ENCODE measurements at places on chromosomes 6 and 20.

DNA sequence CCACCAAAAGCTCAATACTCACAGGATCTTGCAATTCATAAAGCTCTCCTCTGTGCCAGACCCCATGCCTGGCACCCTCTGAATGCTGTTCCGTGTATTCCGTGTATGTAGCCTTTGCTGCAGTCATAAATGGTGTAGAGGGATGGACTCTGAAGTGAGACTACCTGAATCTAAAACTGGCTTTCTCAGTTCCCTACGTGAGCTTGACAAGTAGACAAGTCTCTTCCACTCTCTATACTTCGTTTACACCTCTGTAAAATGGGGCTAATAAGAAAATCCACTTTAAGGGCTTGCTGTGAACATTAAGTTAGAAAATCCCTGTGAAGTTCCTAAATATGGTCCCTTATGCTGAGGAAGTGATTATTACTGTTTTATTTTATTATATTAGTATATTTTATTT is 31.5 kb downstream of the PPP1R16B start:
- no peak for DNase-seq
- no peak overlapping the region for H3K27ac ChIP-seq
- no peaks in the 10 kb centered on the region for H3K27me3 ChIP-seq
- peaks cover 28% of the 10 kb centered on the region for H3K4me1 ChIP-seq

- H3K27me3 ChIP-seq, result no peaks in the 10 kb centered on the region
- no peak for DNase-seq
- no peak overlapping the region for H3K4me3 ChIP-seq
- H3K27ac ChIP-seq, result no peak overlapping the region
Observed at GRCh38 chr20:35978041-35978513, 9.7 kb downstream of the CNBD2 start.

DNA sequence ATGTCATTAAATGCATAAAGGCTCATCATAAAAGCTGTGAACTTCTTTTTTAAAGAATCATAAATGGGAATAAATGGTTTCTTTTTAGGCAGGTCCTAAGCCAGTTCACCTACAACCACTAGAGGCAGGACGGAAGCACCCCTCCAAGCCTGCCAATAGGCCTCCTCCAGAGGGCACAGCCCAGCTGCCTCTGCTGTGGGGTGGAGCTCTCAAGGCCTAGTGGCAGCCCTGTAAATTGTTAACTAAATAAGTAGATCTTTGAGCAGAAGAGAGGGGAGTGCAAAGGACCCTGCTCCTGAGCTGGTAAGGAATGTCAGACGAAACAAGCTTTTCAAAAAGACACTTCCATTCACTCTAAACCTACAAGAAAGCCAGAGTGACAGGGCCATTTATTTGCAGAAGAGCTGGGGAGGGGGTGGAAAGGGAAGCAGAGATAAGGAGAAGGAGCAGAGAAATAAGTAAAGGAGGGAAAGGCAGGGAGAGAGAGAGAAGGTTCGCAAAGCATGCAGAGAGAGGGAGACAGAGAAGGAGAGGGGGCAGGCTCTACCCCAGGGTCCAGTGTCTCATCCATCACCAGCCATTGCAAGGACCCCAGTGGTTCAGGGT is 18.0 kb upstream of the MAFB start:
- no peak overlapping the region for H3K27ac ChIP-seq
- H3K4me3 ChIP-seq, result no peak overlapping the region
- DNase-seq, result no peak
- no peaks in the 10 kb centered on the region for H3K27me3 ChIP-seq
- no peaks in the 10 kb centered on the region for H3K36me3 ChIP-seq

DNA sequence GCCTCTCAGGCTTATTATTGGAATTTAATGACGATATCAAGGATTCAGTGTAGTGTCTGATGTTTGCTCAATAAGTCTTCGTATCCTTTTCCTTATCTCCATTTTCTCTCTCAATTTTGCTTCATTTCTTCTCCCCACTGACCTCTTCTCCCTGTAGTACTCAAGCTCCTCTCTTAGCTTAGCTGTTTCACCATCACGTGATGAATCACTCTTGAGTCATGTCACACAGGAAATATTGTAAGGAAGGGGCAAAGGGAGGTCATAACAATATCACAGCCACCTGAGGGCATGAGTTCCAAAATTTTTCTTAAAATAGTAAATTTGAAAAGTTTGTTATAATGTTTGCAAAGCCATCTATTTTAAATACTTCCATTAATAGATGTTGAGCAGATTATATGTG is 392.2 kb upstream of the MARCKS start:
- H3K36me3 ChIP-seq, result no peaks in the 10 kb centered on the region
- DNase-seq, result no peak
- no peak overlapping the region for H3K4me3 ChIP-seq
- no peaks in the 10 kb centered on the region for H3K4me1 ChIP-seq
- H3K27ac ChIP-seq, result no peak overlapping the region

DNA sequence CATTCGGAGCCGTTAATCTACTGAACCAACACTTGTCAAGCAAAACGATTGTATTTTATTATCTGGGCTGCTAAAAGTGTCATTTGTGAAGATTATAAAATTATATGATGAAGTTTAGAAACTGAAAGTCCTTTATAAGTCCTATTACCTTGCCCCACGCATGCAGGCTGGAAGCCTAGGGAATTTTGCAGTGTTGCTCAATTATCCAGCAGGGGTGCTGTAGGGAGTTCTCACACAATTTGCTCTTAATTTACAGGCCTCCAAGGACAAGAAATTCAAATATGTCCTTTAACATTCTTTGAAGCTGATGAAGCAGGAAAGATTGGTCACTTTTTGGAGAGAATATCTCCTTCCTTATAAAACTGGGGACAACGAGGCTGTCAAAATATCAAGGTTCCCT is 368.9 kb downstream of the LMBRD1 start:
- no peaks in the 10 kb centered on the region for H3K4me1 ChIP-seq
- H3K27me3 ChIP-seq, result no peaks in the 10 kb centered on the region
- no peaks in the 10 kb centered on the region for H3K36me3 ChIP-seq
- no peak overlapping the region for H3K27ac ChIP-seq
- no peak for DNase-seq
- H3K4me3 ChIP-seq, result no peak overlapping the region

GRCh38 chr6:158019416-158019815 is 37.8 kb downstream of the SYNJ2 start:
- no peaks in the 10 kb centered on the region for H3K4me1 ChIP-seq
- no peak for DNase-seq

DNA sequence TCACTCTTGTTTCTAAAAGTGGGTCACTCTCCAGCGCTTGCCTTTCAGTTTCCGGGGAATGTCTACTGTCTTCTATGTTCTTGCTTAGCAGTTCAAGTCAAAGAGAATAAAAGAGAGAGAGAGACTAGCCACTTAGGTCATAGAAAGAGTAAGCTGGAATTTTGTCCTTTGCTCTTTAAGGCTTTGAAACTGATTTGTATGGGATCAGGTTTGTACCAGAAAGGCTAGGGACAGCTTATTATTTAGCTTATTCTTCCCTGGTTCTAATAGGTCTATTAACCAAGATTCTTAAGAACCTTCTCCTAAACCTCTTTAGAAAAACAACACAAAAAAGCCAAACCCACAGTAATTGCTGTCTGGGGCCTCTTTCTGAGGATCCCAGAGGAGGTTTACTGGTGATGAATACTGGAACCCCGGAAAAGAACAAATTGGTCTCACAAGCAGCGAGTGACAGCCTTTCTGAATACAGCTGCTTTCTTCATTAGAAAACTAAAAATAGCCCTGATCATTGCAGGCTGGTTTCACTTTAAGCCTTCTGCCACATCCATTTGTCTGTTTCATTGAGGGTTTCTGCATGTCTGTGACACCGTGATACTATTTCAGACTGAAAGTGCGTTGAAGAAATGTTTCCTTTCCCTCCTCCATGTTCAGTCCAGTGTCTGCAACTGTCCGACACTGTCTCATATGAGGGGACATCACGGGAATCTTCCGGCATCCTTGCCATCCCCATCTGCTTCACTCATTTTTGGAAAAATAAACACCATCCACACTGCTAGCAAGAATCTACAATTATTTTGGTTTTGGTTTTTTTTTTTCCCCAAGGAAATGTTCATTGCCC is 75.1 kb upstream of the ATXN1 start:
- no peaks in the 10 kb centered on the region for H3K4me1 ChIP-seq
- H3K27me3 ChIP-seq, result no peaks in the 10 kb centered on the region
- H3K27ac ChIP-seq, result no peak overlapping the region
- H3K36me3 ChIP-seq, result no peaks in the 10 kb centered on the region
- peak; percentile 23 for DNase-seq

DNA sequence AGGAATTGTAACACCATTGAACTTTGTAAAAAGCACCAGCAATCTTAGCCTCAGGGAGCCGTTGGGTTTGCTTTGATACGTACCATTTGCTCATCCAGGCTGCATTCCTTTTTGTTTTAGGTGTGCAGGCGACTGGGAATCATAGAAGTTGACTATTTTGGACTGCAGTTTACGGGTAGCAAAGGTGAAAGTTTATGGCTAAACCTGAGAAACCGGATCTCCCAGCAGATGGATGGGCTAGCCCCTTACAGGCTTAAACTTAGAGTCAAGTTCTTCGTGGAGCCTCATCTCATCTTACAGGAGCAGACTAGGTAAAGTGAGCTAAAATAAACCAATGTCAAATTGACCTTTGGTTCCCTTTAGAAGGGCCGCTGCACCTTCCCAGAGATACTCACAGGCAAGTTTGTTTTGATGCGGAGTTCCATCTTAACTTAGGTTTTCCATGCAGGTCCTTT is 1.6 kb downstream of the MYLIP start:
- no peaks in the 10 kb centered on the region for H3K27me3 ChIP-seq
- DNase-seq, result no peak
- peaks cover 28% of the 10 kb centered on the region for H3K36me3 ChIP-seq
- peak overlapping the region; percentile 99 for H3K4me3 ChIP-seq

DNA sequence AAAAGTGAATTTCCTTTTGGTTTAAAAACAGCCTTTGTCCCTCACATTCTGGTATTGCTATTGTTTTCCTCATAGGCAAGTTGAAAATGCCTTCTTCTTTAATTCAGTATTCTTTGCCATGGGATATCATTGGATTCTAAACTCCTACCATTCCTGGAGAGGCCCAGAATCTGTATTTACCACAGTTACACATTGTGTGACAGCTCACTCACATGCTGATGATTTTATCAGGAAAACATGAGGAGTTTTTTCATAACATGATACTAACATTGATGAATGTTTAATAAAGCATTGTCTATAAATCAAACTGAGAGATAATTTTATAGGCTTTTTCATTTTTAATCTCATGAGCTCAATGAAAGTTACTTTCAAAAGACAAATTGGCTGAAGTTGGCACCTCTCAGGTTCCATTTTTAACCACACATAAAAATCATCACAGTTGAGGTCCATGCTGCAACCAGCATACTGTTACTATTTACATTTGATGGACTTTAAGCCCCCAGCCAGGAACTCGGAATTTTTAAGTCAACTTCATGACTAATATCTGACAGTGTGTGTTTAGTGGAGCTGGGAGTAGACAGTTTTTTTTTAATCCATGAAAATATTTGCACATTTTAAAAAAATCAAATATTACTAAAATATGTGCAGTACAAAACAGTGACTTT is 82.8 kb downstream of the FAM83B start:
- no peaks in the 10 kb centered on the region for H3K27me3 ChIP-seq
- no peak for DNase-seq
- no peak overlapping the region for H3K27ac ChIP-seq
- H3K36me3 ChIP-seq, result no peaks in the 10 kb centered on the region
- no peaks in the 10 kb centered on the region for H3K4me1 ChIP-seq

All from natural killer cell (primary cell).